ENCODE measurements at places on chromosomes 16 and 17.

DNA sequence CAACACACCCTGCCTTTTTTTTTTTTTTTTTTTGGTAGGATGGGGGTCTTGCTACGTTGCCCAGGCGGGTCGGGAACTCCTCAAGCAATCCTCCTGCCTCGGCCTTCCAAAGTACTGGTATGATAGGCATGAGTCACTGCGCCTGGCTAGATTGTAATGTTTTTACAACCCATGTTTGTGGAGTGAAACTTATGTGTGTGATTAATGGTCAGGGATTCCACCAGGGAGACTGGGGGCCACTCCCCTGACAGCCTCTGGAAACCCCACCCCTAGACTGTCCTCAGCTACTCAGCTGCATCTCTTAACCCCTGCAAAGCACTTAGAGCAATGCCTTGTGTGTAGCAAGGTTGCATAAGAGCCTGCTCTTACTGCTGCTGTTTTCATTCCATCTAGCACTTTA, 220.5 kb downstream of the PARN start:
- DNase-seq = no peak

- DNase-seq = no peak
Observed at GRCh38 chr16:17384471-17384870, 86.3 kb downstream of the XYLT1 start.

GRCh38 chr17:57518587-57519581, 226.2 kb downstream of the CCDC182 start:
- DNase-seq = peak; percentile 63

- no peak for DNase-seq
Observed at GRCh38 chr16:88856122-88856827, 472 bp downstream of the GALNS start.

DNA sequence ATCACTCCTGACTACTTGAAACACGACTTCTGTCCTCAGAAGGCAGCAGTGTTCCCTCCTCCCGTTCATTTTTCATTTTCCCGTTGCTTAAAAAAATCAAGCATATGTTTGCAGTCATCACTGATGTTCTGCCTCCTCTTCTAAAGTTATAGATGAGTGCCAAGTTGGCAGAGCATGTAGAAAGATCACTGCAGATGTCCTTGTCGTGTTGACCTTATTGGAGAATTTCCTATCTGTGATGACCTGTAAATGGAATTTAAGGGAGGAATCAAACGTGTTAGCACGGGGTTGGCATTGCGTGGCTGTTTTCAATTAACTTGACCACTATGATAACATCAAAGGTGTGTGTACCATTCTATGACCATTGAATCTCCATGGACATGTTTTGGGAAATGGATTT, 396.7 kb downstream of the WWOX start:
- DNase-seq = no peak

DNA sequence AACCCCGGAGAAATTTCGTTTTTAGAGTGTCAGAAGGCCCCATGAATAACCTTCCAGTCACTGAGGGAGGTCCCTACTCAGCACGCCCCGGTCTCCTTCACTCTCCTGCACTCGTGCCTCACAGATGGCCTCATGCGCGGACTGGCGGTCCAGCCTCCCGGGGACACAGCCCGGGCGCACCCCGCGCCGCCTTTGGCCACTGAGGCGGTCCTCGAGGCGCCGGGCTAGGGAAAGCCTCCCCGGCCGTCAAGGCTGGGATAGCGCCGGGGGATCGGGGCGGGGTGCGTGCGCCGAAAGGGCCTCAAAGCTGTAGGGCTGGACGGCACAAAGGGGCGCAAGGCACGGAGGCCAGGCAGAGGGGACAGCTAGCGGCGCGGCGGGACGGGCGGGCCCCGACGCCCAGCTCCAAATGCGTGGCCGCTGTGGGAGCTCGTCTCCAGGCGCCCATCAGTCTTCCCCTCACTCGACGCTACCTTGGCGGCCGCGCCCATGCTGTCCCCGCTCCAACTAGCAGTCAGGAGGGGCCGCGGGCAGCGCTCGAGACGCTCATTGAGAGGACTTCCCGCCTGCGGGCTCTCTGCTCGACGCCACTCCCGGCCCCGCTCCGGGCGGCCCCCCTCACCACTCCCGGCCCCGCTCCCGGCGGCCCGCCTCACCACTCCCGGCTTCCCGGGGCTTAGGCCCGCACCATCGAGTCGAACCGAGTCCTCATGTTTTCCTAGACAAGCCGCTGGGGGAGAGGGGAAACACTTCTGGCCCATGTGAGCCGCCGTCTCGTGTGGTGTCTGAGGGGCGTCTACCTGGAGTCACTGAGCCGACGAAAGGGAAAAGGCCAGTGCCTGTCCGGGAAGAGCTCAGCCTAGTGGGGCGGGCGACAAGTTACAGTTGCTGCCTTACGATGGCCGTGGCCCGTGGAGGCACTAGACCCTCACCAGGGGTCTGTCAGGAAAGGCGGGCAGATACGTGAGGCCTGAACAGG, at the start of gene USP6:
Gene USP6 (plus strand): TSS at position 360 of the 979 bp plus-strand sequence. CDS start 14,336 bp downstream, outside the sequence.
- no peak for DNase-seq

DNA sequence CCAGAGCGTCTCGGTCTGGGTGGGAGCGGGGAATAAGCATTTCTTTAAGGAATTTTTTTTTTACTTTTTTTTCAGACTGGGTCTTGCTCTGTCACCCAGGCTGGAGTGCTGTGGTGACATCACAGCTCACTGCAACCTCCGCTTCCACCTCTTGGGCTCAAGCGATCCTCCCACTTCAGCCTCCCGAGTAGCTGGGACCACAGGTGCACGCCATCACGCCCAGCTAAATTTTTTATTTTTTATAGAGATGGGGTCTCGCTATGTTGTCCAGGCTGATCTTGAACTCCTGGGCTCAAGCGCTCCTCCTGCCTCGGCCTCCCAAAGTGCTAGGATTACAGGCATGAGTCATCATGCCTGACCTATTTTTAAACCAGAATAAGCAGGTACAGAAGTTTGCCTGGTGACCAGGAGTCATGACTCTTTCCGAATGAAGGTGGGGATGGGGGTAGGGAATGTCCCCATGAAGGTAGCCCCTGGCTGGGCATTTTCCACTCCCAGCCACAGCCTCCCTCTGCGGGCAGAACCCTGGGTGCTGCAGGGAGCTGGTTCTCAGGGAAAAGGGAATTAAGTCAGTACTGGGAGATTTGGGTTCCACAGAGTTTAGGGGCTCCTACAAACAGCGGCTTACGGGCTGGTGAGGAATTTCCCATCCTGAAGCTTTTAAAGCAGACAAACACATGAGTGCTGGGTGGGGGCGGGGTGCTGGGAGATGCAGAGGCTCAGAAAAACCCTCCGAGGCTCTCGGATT, 48.3 kb downstream of the TBC1D16 start:
- DNase-seq = no peak

DNA sequence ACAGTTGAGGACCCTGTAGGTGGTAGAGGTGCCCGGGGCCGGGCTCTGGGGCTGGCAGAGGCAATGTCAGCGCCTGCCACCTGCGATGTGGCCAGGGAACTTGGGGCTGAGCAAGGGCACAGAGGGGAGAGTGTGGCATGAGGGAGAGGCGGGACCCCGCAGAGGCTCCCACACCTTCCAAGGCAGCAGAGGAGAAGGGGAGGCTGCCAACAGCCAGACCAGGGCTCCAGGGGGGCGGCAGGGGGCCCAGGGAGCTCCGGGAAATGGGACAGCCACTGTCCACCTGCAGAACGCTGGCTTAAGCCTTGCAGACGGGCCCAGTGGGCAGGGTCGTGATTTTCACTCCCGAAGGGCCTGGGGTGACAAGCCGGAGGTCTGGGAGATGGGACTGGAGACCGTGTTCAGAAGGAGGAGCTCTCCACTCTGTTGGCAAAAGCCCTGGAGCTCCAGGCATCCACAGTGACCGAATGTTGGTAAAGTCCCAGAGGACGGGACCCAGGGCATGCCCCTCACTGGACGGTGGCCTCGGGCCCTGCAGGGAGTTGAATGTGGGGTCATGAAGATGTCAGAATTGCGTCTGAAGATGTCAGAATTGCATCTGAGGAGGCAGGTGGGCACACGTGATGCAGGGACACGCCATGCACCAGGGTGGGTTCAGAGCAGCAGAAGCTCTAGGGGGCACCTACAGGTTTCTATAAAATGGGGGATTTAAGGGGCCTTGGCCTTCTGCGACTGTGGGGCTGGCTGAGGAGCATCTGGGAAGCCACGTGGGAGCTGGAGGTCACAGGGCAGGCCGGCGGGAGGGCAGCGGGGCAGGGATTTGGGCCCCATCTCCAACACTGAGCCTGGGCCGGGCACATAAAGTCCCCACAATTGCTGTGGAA, 18.6 kb downstream of the CD7 start:
- no peak for DNase-seq

GRCh38 chr17:6092182-6092902, 22.2 kb downstream of the WSCD1 start:
- DNase-seq = no peak

DNA sequence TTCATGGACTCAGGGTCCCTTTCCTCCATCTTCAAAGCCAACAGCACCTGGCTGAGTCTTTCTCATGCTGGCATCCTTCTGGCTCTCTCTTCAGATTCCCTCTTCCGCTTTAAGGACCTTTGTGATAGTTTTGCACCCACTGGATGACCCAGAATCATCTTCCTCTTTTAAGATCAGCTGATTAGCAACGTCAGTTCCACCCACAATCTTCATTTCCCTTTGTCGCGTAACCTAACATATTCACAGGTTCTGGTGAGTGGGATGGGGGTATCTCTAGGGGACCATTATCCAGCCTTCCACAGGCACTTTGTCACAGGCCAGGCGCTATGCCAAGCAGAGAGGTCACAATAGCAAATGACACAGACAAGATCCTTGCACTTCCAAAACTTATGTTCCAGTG, 593.8 kb downstream of the MAF start:
- DNase-seq = no peak

- DNase-seq = no peak
Observed at GRCh38 chr16:86657972-86658371, 79.6 kb downstream of the FOXL1 start.

DNA sequence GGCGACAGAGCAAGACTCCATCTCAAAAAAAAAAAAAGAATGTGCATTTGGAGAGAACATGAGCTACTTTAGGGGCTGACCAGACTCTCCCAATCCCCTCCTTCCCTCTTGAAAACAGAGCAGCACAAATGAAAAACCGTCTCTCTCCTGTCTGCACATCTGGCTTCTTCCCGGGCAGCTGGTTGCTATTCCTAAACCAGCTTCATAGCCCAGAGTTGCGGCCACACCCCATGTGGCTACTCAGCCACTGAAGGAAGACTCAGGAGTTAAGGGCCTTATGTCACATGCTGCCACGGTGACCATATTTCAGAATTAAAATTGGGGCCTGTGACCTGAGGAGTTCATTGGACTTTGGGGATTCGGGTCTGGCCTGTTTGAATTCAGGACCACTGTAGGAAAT, 48.3 kb downstream of the KATNIP start:
- DNase-seq = no peak

- no peak for DNase-seq
Observed at GRCh38 chr16:85088570-85089199, 23.6 kb downstream of the CIBAR2 start.

- no peak for DNase-seq
Observed at GRCh38 chr17:76546556-76547182, 6.8 kb downstream of the PRCD start.

GRCh38 chr17:2435862-2436261, 35.0 kb upstream of the MNT start:
- peak; percentile 6 for DNase-seq

DNA sequence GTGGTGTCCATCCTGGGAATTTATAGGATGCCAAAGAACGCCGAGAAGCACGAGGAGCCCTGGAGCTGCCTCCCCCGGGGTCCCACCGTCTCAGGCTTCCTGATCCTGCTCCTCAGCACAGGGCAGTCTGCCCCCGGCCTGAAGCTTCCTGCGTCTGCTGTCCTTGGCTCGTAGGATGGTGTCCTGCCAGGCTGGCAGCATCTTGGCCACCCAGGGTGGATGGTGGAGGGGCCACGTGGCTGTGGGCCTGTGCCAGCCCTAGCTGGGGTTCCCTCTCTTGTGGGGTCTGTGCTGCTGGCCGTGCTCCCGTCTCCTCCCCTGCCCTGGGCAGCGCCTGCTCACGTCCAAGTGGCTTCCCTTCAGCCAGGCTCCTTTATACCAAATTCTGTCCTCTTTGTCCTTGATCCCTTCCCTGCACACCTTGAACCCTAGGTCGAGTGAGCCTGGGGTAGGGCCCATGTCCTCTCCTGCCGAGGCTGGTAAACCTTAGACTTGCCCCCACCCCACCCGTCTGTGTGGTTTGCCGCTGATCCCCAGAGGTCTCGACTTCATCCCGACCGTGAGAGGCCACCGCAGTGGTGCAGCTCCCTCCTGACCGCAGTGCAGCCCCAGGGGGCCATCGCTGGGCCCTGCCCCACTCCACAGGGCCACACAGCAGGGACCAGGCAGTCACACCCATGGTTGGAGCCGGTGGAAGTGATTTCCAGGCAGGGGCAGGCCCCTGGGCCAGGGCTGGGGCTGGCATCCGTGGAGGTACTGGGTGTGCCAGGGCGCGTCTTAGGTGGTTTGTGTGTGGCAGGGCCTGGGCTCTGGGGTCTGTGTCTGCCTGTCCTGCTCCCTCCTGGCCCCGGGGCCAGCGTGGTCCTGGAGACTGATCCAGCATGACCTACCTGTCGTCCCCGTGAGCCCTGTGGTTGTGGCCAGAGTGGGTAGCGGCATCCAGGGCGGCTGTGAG, 46.5 kb downstream of the BAIAP2 start:
- no peak for DNase-seq

DNA sequence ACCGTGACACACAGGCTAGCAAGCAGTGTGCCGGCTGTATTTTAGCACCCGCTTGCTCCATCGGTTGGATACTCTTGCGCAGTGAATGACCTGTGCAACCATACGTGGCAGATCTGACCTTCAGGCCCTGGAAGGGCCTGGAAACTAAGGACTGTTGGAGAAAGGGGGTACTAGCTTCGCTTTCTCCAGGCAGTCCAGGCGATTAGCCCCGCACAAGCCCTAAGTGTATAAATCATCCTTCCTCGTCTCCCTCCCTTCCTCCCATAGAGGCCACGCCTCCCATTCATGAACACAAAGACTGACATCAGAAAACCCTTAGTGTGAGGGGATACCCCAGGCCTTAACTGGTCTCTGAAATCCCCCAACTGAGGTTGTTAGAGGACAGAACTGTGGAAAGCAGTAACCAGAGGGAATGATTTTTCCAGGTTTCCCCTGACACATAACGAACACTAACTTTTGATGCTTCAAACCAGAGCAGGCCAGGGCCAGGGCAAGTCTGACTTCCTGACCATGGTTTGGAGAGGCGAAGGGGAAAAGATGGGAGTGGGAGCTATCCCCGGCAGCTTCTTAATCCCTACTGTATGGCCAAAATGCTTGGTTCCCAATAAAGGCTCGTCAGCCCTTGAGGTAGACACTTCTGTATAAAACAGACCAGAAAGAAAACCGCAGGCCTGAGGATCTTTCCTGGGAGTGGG, 1.4 kb upstream of the DYNLL2 start:
- no peak for DNase-seq

Measured in hematopoietic multipotent progenitor cell treated with erythropoietin and hydrocortisone succinate and interleukin-3 and kit ligand, for 8 days (in vitro differentiated cells).